ENCODE measurements at places on chromosomes 1 and 21.

- DNase-seq: no peak
- no peaks in the 10 kb centered on the region for H3K27me3 ChIP-seq
- no peaks in the 10 kb centered on the region for H3K4me1 ChIP-seq
- H3K4me3 ChIP-seq: no peak overlapping the region
- H3K36me3 ChIP-seq: no peaks in the 10 kb centered on the region
- no peak overlapping the region for H3K27ac ChIP-seq
Measured at GRCh38 chr1:221762121-221762520, 20.2 kb upstream of the DUSP10 start.

- no peak for DNase-seq
- H3K4me3 ChIP-seq: no peak overlapping the region
- H3K27ac ChIP-seq: no peak overlapping the region
Measured at GRCh38 chr1:10564063-10564462, 89.3 kb downstream of the PEX14 start.

GRCh38 chr1:246020211-246020954 is 486.7 kb downstream of the SMYD3 start:
- no peaks in the 10 kb centered on the region for H3K27me3 ChIP-seq
- no peak overlapping the region for H3K4me3 ChIP-seq
- no peaks in the 10 kb centered on the region for H3K36me3 ChIP-seq
- H3K27ac ChIP-seq: no peak overlapping the region
- DNase-seq: no peak

DNA sequence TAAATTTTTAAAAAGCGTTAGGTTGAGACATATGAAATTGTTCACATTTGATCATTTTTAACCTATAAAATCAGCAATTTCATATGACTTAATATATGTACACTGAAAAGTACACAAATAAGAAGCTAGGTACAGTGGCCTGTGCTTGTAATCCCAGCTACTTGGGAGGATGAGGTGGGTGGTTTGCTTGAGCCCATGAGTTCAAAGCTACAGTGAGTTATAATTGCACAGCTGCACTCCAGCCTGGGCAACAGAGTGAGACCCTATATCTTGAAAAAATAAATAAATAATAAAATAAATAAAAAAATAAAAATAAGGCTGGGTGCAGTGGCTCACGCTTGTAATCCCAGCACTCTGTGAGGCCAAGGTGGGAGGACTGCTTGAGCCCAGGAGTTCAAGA is 5.2 kb upstream of the EPB41 start:
- H3K27ac ChIP-seq: no peak overlapping the region
- no peak for DNase-seq
- no peak overlapping the region for H3K4me3 ChIP-seq
- peaks cover 7% of the 10 kb centered on the region for H3K36me3 ChIP-seq
- no peaks in the 10 kb centered on the region for H3K27me3 ChIP-seq

GRCh38 chr1:8070381-8070811 is 44.3 kb upstream of the ERRFI1 start:
- no peaks in the 10 kb centered on the region for H3K36me3 ChIP-seq
- no peaks in the 10 kb centered on the region for H3K4me1 ChIP-seq
- no peak overlapping the region for H3K27ac ChIP-seq
- peaks cover 14% of the 10 kb centered on the region for H3K27me3 ChIP-seq
- no peak for DNase-seq
- H3K4me3 ChIP-seq: no peak overlapping the region

DNA sequence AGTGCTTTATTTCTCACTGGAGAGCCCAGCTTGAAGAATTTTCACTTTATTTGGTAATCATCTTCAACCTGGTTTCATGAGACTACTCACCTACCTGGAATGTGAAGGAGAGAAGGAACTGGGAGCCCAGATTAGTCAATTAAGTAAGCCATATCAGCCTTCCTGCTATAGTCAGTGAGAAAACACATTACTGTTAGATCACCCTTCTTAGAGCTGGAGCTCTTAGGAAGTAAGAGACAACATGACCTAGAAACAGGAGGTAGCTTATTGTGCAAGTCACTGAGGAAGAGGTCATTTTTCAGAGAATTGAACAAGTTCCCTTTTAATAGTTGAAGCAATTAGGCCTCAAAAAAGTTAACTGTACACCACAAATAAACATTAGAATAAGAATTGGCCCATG is 49.2 kb upstream of the TEKT2 start:
- H3K4me1 ChIP-seq: no peaks in the 10 kb centered on the region
- no peak for DNase-seq
- H3K27ac ChIP-seq: no peak overlapping the region
- peaks cover 23% of the 10 kb centered on the region for H3K36me3 ChIP-seq
- H3K27me3 ChIP-seq: no peaks in the 10 kb centered on the region

Data from memory B cell (primary cell).